Stimulated activated CD4-positive, alpha-beta T cell treated with anti-CD3 and anti-CD28 coated beads, Interleukin-2, amount 100 ng/mL, for 4 hours (primary cell): ENCODE measurements at places on chromosomes 3 and 15.

GRCh38 chr3:51441282-51442030 lies 50.4 kb downstream of the RBM15B start:
- no peak for DNase-seq

DNA sequence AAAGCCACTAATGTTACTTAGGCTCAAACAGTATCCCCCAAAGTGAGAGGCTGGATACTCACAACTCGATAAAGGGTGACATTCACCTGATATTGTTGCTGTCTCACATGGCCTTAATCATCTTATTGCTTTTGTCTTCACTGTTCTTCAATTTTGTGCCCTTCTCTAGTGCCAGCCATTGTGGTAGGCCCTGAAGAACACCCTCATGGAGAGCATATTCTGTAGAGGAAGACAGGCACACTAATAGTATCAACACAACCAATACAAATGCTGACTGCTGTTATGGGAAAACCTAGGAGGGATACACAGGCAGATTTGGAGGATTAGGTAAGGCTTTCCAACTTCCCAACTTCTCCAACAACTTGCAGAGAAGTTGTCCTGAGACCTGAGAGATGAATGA lies 4.1 kb upstream of the BLM start:
- no peak for DNase-seq

DNA sequence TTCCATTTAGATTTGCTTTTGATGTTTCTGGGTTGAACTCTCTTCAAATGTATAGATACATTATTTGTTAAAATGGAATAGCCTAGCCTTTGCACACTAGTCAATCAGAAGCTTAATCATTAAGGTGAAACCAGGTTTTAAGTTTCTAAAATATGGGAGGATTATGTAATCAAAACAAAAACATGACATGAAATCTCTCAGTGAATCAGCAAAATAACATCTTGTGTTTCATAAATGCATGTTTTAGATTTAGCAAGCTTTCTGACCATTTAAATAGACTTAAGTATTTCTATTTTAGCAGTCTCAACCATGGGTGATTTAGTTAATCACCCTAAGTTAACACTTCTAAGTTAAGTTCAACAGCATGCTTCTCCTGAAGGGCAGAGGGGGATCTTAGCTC lies 11.3 kb downstream of the GTF2E1 start:
- no peak for DNase-seq

GRCh38 chr3:14401692-14402303 lies 608 bp upstream of the SLC6A6 start:
- no peak for DNase-seq

DNA sequence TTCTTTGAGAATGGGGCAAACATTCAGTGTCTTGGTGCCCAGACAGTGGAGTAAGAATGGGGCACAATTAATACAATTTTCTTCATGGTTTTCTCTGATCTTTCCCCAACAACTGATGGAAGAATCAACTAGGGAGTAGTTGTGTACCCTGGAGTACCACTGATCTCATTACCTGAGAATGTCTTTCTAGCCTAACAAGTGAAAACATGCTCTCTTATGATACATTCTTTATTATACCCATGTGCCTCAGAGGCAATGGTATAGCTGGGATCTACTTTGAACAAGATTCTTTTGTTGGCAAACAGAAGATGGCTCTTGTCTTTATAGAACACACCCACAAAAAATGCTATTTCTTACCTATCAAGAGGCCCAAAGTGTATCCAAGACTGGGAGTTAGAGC lies 250.6 kb upstream of the CMC1 start:
- no peak for DNase-seq

- no peak for DNase-seq
Measured at GRCh38 chr3:169940470-169941181, 26.0 kb upstream of the SEC62 start.

DNA sequence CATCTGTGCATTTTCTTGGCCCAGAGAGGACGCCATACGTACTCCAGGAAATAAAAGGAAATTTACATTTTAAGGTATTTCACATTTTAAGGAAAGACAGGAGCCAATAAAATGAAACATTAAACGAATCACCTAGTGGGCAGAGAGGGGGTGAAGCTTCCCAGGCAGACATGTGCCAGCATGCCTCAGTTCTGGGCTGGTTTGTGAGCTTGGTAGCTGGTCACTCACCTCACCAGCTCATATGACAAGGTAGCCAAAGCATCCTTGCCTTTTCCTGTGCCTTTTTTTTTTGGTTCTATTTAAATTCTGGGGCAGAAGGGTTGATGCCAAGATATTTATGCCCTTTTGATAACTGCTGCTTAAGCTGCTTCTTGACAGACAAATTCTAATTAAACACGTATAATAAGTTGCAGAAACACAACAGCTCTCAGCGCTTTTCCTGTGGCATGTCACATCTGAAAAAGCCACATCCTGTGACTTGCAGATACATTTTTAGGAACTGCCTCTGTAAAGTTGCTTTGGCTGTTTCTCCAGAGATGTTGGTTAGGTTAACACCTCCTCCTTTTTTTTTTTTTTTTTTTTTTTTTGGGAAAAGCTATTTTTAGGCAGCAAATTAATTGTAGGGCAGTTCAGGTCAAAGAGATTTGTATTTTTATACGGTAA lies 218.6 kb downstream of the PDCD6IP start:
- DNase-seq = no peak

- DNase-seq = no peak
Measured at GRCh38 chr3:58179235-58180098, 31.3 kb downstream of the DNASE1L3 start.
